Urothelium cell line (cell line): ENCODE measurements at places on chromosomes 7 and 10.

DNA sequence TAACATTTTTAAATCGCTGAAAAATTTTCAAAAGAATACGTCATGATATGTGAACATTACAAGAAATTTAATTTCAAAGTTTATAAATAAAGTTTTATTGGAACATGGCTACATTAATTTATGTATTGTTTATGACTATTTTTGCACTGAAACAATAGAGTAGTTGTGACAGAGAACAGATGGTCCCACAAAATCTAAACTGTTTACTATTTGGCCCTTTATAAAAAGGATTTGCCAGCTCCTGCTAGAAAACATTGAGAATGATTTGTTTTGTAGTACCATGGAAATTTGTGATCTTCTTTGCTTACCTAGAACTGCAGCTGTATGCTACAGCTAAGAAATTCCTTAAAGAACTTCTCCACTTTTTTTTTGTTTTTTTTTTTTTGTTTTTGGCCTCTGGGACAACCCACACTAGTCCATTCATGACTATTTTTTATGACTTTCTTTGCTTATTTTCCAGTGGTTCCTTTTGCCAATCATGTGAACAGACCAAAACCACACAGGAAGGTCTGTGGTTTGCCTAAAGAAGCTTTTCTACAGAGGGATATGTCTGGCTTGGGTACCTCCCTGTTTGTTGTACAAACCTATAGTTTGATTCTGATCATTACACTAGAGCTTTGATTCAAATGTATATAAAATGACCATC lies 55.7 kb downstream of the ST7 start:
- peak; percentile 13 for DNase-seq

DNA sequence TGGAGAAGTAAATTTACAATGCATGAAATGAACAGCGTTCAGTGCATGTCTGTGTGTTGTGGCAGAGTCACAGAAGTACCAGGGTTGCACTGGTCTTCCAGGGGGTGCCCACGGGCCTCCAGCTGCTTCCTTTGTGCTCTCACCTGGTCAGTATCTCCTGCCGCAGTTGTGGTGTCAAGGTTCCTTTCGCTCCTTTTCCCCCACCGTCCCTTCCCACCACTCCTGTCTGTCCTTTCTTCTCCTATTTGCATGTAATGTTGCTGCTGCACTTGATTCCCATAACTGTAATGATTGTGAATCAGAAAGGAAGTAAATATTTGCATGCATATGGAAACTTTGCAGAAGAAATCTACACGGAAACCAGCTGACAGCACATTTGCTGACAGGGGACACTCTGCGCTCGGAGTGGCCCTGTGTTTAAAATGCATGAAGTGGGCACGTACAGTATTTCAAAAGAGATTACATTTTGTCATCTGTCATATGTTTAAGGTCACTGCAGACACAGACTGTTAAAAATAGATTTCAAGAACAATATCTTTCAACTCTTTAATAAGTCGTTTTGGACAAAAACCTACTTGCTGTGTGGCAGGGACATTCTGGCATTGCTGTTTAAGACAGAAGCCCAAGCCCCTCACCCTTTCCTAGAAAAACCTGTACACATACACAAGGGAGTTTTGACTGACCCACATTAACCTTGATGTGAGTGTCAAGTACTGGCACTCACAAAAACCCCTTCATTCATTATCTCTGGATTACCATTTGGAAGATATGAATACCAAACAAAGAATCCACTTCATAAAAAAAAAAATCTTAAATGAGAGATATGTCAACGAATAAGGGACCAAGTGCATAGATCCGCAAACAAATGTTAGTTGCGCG lies 336.7 kb upstream of the KLF6 start:
- no peak for DNase-seq

DNA sequence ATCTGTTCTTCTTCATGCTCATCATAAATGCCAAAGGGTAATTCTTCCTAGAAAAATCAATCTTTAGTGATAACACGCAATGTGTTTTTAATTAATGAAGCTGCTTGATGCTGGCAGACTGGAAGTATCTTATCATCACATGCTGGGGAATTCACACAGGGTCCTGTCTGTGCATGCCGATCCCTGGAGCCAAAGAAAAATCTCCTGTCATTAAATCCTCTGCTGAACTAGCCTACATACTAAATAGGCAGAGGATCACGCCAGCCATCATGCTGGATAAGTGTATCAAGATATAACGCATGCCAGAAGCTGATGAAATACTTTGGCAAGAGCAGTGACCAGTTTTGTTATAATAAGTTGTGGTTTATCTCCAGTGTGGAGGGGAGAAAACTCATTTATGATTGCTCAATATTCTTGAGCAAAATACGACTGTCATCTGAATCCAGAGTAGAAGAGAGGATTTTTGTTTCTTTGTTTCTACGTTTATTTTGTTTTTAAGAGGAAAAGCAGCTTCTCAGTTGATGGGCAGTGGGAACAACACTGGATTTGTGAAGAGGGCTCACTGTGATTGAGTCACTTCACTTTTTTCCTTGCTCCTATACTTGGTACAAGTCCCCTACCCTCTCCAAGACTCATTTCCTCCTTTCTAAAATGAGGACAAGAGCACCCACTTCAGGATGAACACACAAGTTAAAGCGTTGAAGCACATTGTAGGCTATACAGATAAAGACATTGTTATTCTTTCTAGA lies 649.1 kb downstream of the TNS3 start:
- peak; percentile 23 for DNase-seq

DNA sequence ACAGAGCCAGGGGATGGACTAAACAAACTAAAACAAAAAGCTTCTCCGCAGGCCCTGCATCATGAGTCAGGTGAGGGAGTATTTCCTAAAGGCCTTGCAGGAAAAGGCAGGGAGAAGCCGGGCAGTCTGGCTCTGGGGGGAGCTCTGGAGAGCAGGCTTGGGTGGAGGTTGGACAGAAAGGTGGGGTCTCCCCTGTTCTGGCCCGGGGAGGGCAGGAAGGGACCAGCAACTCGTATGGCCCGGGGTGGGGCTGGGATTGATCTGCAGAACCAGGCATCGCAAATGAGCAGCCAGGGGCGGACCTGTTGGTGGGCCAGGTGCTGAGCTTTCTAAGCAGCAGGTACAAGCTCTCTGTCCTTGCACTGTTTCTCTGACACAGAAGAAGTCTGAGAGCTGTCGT lies 235.2 kb downstream of the TCERG1L start:
- DNase-seq = no peak

GRCh38 chr7:43108255-43109011 lies 4.0 kb upstream of the HECW1 start:
- DNase-seq = peak; percentile 64

- peak; percentile 86 for DNase-seq
Observed at GRCh38 chr10:77391605-77392235, 245.9 kb downstream of the KCNMA1 start.

GRCh38 chr7:137151041-137151689 lies 192.4 kb downstream of the PTN start:
- no peak for DNase-seq

GRCh38 chr7:33792547-33793105 lies 112.7 kb upstream of the BMPER start:
- DNase-seq = no peak
